ENCODE measurements at places on chromosomes 11 and 22. TPM values are rescaled to one million over a fixed set of nuclear protein-coding genes. Genes with fewer than 3 reads are reported as not detected.

The SYTL2 gene
- total RNA-seq, result 65.8 TPM

The RFPL3 gene
- not detected for total RNA-seq

The SNX19 gene
- total RNA-seq, result 63.7 TPM

The DGCR6 gene
- 24.4 TPM for total RNA-seq

The LMO2 gene
- total RNA-seq, result 16.1 TPM

The SIPA1 gene
- total RNA-seq, result 23.5 TPM

The CACNA1I gene
- total RNA-seq, result 0.10 TPM

The C22orf42 gene
- not detected for total RNA-seq

The TMA7B gene
- total RNA-seq, result not detected

The GSTT2B gene
- 5.8 TPM for total RNA-seq

The OR51B5 gene
- total RNA-seq, result not detected

The FUT4 gene
- 7.8 TPM for total RNA-seq

The CCDC73 gene
- not detected for total RNA-seq

The RIN1 gene
- 7.1 TPM for total RNA-seq

The BIK gene
- 1.0 TPM for total RNA-seq

The OR52N4 gene
- total RNA-seq, result not detected

The PAAF1 gene
- total RNA-seq, result 20.1 TPM

The DLG2 gene
- 14.4 TPM for total RNA-seq

The OR56A1 gene
- total RNA-seq, result under 0.01 TPM

The JAML gene
- total RNA-seq, result 9.7 TPM

The OR1S1 gene
- not detected for total RNA-seq

The ARHGAP8 gene
- 1.1 TPM for total RNA-seq

The TEX12 gene
- total RNA-seq, result 2.3 TPM

The SCUBE2 gene
- 53.9 TPM for total RNA-seq

The KCNK4 gene
- not detected for total RNA-seq

The SLC22A9 gene
- not detected for total RNA-seq

The ABCC8 gene
- 7.8 TPM for total RNA-seq

The RASD2 gene
- total RNA-seq, result 2.8 TPM

The INTS4 gene
- 48.1 TPM for total RNA-seq

The KCTD21 gene
- total RNA-seq, result 4.1 TPM
